ENCODE measurements at places on chromosomes 11 and 22.
A peak's percentile ranks its signal among the peaks of the same experiment; 100 is the strongest.

GRCh38 chr22:26068571-26068970 lies 100.7 kb upstream of the SEZ6L start:
- DNase-seq, result no peak

- no peak for DNase-seq
These were observed 552 bp downstream of the RIN1 start for GRCh38 chr11:66335531-66336233.

DNA sequence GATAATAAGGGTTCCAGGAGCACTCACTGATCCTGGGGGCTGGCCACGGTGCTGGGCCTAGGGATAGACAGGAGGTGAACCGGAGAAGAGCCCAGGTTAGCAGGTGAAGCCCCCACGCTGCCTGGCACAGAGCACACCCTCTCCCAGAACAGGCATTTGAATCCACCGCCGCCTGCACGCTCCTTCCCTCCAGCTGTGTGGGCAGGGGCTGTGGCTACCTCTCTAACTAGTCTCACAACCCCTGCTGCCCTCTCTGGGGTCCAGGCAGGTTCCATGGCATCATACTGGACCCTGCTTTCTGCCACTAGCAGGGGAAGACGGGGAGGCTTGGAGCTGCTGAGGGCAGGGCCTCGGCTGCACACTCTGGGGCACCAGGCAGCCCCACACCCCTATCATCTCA lies 358.0 kb downstream of the CTTN start:
- no peak for DNase-seq

DNA sequence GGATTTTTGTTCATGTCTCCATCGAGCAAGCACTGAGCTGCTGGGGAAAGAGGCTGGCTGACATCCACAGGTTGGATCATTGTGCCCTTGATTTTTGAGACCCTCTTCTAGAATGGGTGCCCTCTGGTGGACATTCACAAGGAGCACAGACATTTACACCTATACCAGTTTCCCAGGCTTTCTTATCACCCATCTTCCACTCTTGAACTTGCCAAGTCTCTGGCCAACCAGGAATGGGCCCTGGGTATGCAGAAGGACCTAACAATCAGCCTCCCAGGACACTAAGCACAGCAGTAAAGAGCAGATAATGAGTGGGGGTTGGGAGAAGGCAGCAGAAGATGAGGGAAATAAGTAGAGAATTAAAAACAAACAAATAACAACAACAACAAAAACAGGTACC lies 5.7 kb upstream of the INTS4 start:
- peak; percentile 87 for DNase-seq

DNA sequence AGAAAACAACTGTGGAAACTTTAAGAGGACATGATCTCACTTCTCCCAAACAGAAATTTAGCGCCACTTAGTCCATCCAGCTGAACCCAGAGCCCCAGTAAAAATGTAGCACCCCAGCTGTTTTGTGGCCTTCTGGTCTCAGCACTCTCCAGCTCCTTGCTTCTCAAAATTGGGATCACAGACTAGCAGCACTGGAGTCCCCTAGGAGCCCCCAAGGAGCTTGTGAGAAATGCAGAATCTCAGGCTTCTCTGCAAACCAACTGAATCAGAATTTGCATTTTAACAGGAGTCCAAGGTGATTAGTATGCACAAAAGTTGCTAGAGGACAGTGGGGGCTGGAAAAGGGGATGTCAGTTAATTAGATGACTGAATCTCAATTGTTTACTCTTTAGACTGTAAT lies 89.8 kb upstream of the FIBIN start:
- DNase-seq, result no peak

- DNase-seq, result peak; percentile 73
These were observed 8.3 kb upstream of the HTR3B start for GRCh38 chr11:113896156-113896879.

- no peak for DNase-seq
These were observed 52.3 kb downstream of the ST3GAL4 start for GRCh38 chr11:126407682-126408288.

GRCh38 chr11:100328626-100329340 lies 358.3 kb upstream of the ARHGAP42 start:
- DNase-seq, result no peak

- DNase-seq, result no peak
These were observed 57.6 kb upstream of the BLID start for GRCh38 chr11:122173587-122173986.

DNA sequence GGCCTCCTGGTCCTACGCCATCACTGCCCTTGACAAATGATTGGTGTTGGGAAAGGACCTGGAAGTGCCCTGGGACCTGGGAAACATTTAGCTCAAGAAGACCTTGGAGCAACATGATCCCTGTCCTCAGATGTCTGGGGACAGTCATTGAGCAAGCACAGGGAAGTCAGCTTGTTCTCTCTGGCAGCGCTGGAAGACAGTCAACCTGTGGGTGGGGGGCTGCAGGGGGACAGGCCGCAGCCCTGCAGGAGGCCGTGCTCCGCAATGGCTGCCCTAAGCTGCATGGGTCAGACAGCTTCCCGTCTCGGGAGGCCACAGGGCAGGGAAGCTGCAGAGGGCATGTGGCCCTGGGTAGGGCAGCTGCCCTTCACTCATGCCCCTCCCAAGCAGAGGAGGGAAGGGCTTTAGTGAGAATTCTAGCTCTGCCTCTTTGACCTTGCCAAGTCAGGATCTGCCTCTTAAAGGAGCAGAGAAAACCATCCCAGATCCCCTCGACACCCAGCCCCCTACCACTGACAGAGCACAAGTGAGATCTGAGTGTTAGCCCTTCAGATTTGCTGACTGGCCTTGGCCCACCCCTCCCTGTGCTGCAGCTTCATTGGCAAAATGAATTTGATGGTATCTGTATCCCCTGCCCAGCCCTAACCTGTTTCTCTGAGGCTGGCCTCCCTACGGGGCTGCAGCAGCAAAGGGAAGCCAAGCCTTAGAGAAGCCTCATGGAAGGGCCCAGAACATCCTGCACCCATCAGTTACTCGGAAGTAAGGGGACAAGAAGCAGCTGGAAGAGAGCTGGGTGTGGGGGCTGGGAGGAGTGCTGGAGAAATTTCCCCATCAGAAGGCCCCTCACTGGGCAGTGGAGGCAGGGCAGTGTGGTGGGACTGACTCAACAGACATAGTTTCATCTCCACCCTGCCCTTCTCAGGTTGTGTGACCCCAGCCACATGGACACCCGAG lies 6.2 kb upstream of the SREBF2 start:
- no peak for DNase-seq

GRCh38 chr11:67409261-67409666 lies 5.4 kb downstream of the TBC1D10C start:
- peak; percentile 84 for DNase-seq

- DNase-seq, result no peak
These were observed 5.0 kb downstream of the SLC5A1 start for GRCh38 chr22:32048069-32048468.

GRCh38 chr11:5234381-5234834 lies at the start of gene HBD:
HBD (minus strand) TSS chr11:5234483; CDS start chr11:5234433, 50 bp downstream.
- no peak for DNase-seq

DNA sequence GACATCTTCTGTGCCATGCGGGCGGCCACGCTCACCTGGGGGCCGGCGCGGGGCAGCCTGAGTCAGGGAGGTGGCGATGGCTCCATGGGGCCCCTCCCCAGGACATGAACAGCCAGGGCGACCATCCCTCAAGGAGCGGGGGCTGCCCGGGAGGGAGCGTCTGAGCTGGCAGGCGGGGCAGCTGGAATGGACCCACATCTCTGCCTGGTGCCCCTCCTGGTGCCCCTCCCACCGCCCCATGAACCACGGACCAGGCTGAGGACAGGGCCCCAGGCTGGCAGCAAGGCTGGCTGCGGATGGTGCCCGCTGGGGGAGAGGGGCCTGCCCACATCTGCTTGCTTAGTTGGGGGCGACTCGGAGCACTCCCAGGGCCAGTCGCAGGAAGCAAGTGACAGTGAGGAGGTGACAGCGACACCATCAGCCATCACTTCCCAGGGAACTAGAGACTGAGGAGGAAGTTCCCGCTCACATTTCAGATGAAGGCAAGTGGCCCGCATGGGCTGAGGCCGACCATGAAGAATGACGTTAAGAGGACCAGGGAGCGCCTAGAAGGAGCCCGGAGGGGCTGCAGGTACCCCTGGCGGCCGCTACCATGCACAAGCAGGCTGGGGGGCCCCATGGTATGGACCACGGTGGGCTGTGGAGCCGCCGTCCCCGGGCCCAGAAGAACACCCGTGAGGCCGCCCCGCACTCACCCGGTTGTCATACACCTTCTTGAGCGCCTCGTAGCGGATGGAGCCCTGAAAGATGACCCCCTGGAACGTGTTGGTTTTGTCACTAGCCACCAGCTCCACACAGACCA lies 37.3 kb downstream of the KIAA0930 start:
- no peak for DNase-seq

All from Karpas-422 (cell line).